Activated CD4-positive, alpha-beta T cell treated with anti-CD3 and anti-CD28 coated beads, Interleukin-10, Interleukin-2, amounts not matched to agents 100 ng/mL and 50 ng/mL, durations not matched to agents 16 hours and 8 hours (primary cell): ENCODE measurements at places on chromosomes 12 and 14.

- no peak for DNase-seq
Observed at GRCh38 chr12:117334051-117334450, 27.4 kb downstream of the NOS1 start.

- peak; percentile 3 for DNase-seq
Observed at GRCh38 chr12:19131025-19131444, 1.5 kb downstream of the PLEKHA5 start.

DNA sequence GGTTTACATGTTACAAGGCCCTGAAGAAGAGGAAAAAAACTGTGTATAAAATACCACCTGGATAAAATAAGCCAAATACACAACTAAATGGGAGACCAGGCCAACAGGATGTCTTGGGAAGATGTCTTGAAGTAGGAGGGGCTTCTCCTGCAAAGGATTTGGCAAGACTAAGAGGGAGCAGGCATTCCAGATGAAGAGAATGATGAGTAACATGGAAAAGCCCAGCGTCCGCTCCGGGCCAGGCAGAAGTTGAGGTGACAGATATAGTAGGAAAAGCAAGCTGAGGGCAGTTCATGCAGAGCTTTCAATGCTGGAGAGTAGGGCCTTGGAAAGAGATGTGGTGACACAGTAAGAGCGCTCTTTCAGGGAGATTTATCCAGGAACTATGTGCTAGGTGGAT, 16.1 kb upstream of the EIF4B start:
- DNase-seq: no peak

DNA sequence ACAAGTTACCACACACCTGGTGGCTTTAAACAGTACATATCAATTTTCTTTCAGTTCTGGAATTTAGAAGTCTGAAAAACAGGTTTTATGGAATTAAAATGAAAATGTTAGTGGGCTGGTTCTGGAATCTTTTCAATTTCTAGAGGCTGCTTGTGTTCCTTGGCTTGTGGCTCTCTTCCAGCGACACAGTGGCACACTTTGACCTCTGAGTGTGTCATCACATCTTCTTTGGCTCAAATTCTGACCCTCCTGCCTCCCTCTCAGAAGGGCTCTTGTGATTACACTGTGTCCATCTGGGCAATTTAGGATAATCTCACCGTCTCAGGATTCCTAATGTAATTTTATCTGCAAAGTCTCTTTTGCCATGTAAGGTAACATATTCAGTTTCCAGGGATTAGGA, 170.0 kb downstream of the PLCZ1 start:
- no peak for DNase-seq

- DNase-seq: no peak
Observed at GRCh38 chr14:31926652-31927347, 150.3 kb upstream of the ARHGAP5 start.

- DNase-seq: no peak
Observed at GRCh38 chr12:46915082-46915481, 89.3 kb upstream of the SLC38A4 start.
